ENCODE measurements at places on chromosomes 1 and 21.

- DNase-seq, result no peak
These were observed 6.7 kb downstream of the SLC1A7 start for GRCh38 chr1:53135735-53136114.

DNA sequence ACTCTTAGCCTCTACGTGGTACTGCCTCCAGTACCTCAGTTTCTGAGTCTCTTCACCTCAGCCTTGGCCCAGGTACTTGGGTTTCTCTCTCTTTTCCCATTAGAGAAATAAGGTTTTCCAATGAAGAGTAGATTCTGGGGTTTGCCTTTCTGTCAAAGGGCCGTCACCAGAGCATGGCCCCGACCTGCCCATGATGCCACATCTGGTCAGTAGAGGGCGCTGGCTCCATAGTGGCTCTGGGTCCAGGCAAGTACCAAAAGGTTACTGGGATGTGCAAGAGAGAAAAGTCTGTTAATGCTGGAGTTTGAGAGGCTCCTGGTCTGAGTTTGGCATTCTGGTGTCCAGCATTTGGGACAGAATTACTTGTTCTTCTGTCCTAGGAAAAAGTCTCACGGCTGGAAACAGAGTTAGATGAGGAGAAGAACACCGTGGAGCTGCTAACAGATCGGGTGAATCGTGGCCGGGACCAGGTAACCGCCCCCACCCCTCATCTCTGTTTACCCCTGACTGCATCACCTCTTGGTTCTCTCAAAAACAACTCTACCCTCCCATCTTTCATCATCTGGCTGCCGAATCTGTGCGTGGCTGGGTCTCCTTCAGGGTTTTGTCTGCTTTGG lies 5.3 kb upstream of the TUFT1 start:
- DNase-seq, result no peak

DNA sequence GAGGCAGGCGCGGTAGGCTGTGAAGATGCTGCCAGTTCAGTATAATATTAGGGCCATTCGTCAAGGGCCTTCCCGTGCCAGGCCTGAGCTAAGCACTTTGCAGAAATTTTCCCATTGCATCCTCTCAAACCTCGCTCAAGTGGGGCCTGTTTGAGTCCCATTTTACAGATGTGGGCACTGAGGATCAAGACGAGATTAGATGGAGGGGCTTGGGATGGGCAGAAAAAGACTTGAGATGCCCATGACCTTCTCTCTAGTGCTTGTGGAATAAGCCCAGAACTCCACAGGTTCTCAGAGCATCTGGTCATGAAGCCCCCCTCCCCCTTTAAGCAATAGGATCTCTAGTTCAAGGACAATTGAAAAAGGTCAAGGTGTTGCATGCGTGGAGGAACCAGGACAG lies 9.9 kb downstream of the EPHA8 start:
- no peak for DNase-seq

DNA sequence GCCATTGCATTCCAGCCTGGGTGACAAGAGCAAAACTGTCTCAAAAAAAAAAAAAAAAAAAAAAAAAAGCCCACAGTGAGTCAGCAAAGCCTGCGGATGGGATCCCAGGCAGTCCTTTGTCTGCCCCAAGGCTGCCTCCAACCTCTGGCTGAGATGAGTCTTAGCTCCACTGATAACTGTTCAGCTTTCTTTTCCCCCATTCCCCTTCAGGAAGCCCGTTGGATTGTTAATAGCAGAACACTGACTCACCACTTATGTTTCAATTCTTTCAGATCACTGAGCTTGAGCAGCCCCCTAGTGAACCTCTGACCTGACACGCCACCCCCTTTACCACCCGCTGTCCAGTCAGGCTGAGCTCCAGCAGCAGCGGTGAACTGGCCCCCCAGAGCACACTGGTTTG lies 57.5 kb downstream of the ERG start:
- DNase-seq, result peak; percentile 83

GRCh38 chr1:109769330-109770078 lies 5.8 kb upstream of the EPS8L3 start:
- DNase-seq, result no peak

GRCh38 chr1:240350910-240351331 lies 259.2 kb downstream of the FMN2 start:
- no peak for DNase-seq

DNA sequence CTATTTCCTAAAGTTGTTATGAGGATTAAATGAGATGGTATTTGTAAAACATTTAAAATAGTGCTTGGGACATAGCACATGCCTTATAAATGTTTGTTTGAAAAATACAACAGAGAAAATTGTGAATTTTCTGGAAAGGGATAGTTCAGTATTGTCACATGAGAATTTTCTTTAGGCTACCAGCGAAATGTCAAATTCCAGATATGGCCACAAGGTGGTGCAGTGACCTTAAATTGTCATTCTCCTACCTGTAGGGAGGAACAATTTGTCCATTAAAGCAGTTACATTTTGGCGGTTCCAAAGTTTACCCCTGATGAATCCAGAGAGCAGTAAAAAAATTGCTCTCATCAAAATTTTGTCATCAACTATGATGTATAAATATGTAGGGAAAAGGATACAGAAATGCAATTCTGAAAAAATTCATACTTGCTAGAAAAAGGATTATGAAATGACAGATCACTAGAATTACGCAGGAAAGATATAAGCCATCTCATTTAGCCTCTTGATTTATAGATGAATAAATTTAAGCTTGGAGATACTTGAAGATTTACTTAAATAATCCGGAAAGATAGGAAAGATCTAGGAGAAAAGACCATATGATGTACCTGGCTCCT lies 50.2 kb upstream of the TSHB start:
- DNase-seq, result peak; percentile 13

GRCh38 chr1:31793086-31793485 lies 22.7 kb downstream of the SPOCD1 start:
- no peak for DNase-seq

DNA sequence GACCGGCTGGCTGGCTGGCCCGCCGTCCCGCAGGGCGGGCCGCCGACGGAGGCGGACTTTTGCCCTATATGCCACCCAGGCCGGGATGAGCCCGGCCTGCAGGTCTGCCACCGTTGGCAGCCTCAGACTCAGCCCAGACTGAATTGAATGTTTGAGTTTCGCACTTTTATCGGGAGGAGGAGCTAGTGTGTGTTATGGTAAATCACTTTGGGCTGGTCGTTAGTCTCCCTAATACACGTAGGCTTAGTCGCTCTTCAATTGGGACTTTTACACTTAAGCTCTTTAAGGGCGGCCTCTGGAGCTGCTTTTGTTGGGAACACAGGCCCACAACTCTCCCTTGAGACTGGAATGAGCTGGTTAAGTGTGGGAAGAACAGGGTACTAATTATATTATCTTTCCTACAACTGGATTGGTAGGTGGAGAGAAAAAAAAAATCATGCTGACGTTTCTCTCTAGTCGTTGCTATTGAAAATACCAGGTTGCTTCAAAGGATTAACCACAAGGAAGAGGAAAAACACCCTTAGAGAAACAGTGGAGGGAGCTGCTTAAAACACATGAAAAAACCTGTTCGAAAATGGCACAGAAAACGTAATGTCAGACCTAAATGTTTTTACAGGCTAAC lies 1.4 kb upstream of the IRF2BP2 start:
- no peak for DNase-seq

- DNase-seq, result no peak
These were observed at the start of gene NR0B2 for GRCh38 chr1:26913754-26914619. TSS of gene NR0B2 (minus strand) at chr1:26913975. CDS start at chr1:26913940, 35 bp downstream.

DNA sequence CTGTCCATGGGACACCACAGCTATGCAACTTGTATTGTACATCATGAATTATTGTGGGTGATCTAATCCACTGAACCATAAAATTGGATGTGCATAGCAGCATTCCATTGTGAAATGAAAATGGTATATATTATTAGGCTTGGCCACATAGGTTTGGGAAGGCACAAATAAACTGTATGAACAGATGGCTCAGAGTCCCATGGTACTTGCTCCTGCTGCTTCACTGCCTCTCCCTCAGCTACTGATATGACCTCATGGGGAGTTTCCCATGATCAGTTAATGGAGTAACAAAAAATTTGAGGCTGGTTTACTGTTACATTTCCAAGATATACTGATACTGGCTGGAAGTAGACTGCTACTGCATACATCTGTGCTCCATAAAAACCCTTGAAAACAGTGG lies 152.7 kb upstream of the NEGR1 start:
- DNase-seq, result no peak

DNA sequence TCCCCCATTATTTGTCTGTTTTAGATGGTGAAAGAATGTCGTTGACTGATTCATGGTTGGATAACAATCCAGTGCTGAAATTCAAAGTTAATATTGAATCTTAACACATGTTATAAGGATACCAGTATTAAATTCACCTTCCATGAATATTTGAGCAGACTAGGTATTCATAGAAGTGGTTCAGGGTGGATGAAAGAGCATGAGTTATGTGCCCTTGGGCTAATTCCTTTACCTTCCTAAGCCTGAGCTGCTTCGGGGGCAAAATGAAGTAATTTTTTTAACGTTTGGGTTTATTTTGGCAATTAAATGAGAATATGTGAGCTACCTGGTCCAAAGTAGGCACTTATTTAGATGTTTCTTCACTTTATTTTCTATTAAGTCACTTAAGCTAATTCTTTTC lies 2.7 kb upstream of the PLPPR5 start:
- no peak for DNase-seq

DNA sequence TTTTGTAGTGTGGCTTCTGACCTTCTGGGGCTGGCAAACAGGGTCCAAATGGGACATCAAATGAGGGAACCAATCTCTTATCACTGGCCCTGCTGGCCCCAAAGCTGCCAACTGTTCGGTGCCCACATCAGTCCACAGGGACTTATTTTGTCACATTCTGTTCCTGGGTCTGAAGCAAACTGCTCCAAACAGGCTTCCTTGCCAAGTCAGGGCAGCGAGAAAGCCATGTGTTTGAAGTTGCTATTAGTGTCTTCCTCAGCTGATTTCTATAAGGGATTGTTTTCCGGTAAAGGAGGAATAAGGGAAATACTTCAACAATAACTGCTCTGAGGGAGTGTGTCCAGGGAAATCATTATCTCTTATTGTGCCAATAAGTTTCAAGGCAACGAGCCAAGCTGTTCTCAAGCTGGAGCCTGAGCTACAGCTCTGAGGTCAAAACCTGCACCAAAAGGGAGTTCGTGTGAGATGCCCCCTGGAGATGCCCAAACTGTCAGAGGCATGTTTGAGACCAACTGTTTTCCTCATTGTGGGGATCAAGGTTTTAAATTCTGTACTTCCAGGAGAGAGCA lies 381.4 kb upstream of the PROX1 start:
- DNase-seq, result no peak

DNA sequence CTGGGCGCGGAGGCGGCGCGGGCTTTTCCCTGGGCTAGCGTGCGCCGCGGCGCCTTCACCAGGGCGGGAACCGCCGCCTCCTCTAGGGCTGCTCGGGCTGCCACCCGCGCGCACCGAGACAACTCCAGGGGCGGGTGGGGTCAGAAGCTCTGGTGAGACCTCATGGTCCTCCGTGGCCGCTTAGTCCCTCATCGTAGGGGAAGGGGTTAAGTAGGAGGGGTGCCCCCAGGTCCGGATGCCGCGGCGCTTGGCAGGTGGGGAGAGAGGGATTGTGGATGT lies 559 bp downstream of the SERTAD4 start:
- DNase-seq, result no peak

DNA sequence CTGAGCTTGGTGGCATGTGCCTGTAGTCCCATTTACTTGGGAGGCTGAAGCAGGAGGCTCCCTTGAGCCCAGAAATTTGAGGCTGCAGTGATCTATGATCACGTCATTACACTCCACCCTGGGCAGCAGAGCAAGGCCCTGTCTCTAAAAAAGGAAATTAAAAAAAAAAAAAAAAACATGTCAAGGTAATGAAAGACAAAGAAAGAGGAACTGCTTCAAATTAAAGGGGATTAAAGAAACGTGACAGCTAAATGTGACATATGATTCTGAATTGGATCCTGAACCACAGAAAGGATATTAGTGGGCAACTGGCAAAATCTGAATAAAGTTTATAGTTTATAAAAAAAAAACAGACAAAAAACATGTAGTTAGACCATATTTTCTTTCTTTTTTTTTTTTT lies 3.8 kb upstream of the C2CD4D start:
- DNase-seq, result no peak

DNA sequence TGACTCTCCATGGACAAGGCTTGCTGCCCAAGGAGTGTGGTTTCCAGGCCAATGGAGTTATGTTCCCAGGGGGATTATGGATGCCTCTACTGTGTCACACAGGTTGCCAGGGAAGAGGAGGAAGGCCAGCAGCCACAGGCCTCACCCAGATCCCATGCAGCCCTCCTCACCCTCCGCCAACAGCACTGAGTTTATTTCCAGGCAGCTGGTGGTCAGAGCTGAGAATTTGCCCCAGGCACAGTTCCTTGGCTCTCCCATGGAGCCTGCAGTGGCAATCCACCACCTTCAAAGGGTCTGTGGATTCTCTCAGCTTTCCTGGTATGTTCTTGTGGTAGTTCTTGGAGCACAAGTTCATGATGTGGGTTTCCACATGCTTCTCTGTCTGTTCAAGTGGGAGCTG lies 79.2 kb downstream of the NTNG1 start:
- DNase-seq, result no peak

GRCh38 chr1:239739919-239740318 lies 351.8 kb upstream of the FMN2 start:
- DNase-seq, result no peak

GRCh38 chr1:147717706-147718097 lies 42.7 kb downstream of the GJA5 start:
- no peak for DNase-seq

- DNase-seq, result no peak
These were observed 54.2 kb upstream of the SPATA6 start for GRCh38 chr1:48526008-48526710.
